ENCODE measurements at places on chromosomes 16 and 17.

- no peak for DNase-seq
Observed at GRCh38 chr16:88640498-88641247, 2.3 kb downstream of the IL17C start.

- no peak for DNase-seq
Observed at GRCh38 chr17:72852277-72852938, 240.1 kb downstream of the SLC39A11 start.

- no peak for DNase-seq
Observed at GRCh38 chr17:82765371-82765770, 13.5 kb downstream of the TBCD start.

DNA sequence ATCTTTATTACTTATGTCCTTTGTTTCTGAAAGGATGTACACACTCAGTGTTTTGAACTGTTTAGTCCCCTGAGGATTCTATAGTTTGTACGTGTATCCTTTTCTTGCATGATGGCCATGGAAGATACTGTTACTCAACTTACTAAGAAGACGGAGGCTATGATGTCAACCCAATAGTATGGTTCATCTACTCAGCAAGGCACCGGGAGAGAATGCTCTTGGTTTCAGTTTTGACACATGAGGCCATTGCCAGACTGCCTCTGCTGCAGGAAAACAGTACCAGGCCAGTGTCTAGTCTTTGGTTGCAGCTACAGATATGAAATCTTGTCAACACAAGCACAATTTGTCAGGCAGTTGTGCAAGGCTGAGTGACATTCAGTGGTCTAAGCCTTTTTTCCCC lies 134.5 kb downstream of the MRTFB start:
- no peak for DNase-seq

DNA sequence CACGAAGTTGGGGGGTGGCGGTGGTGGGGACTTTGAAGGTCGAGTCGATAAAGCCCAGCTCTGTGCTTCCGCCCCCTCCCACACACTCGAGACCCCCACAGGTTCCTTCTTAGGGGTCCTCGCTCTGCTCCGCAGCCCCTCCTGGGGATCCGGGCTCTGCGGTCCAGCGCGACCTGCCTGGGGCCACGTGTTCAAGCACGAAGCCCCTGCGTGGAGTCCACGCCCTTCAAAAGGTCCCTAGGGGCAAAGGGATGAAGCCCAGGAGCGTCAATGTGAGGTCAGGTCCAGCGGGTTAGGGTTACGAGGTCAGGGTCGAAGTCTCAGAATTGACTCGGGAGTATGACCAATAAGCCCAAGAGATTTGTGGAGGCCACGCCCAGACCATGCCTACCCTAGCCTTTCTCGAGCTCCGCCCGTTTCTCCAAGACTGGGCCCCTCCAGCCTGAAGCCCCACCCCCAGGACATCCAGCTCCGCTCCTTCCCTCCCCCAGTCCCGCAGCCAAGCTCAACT lies 786 bp upstream of the CACNA1G start:
- DNase-seq: peak; percentile 85

DNA sequence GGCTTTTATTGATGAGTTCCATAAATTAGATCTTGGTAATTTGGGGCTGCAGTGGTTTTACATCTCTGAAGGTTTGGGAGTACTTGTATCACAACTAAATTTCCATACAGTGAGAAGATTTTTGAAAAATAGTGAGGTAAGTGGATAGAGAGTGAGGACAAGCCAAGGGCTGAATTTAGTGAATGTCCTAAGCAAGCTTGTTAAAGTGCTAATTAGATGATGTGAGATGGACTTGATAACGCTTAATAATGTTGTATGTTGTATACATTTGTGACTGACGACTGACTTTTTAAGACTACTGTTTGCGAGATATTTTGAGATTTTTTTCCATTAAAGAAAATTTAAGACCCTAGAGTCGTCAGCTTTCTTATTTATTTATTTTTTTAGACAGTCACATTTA lies 3.9 kb downstream of the NFATC3 start:
- no peak for DNase-seq

- peak; percentile 75 for DNase-seq
Observed at GRCh38 chr17:50101346-50102163, 6.4 kb downstream of the PDK2 start.

DNA sequence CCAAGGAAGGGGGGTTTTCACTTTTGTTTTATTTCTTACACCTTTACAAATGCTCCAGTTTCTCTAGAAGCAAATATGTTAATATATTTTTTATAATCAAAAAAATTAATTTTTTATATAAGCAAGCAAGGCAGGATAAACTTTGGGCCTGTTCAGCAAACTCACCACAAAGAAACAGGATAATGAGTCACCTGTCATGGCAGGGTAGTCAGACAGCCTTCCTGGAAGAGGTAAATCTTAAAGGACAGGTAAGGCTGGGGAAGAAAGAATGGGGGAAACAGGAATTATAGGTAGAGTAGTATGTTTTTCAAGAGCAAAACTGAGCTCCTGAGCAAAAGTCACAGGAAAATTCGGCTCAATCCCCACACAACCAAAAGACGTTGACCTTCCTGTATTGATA lies 186.3 kb upstream of the SOX9 start:
- no peak for DNase-seq

- no peak for DNase-seq
Observed at GRCh38 chr17:58328195-58329034, at the start of gene TSPOAP1. Gene TSPOAP1, minus strand, starts transcription at chr17:58328795. Its CDS starts 875 bp downstream, at chr17:58327920.

- DNase-seq: no peak
Observed at GRCh38 chr17:60769327-60769726, 91.7 kb downstream of the BCAS3 start.

GRCh38 chr16:89502081-89502843 lies 5.9 kb upstream of the SPG7 start:
- peak; percentile 86 for DNase-seq

- peak; percentile 68 for DNase-seq
Observed at GRCh38 chr17:16313139-16314090, 39.9 kb downstream of the CENPV start.

GRCh38 chr16:76059186-76059585 lies 218.0 kb upstream of the CNTNAP4 start:
- DNase-seq: no peak

DNA sequence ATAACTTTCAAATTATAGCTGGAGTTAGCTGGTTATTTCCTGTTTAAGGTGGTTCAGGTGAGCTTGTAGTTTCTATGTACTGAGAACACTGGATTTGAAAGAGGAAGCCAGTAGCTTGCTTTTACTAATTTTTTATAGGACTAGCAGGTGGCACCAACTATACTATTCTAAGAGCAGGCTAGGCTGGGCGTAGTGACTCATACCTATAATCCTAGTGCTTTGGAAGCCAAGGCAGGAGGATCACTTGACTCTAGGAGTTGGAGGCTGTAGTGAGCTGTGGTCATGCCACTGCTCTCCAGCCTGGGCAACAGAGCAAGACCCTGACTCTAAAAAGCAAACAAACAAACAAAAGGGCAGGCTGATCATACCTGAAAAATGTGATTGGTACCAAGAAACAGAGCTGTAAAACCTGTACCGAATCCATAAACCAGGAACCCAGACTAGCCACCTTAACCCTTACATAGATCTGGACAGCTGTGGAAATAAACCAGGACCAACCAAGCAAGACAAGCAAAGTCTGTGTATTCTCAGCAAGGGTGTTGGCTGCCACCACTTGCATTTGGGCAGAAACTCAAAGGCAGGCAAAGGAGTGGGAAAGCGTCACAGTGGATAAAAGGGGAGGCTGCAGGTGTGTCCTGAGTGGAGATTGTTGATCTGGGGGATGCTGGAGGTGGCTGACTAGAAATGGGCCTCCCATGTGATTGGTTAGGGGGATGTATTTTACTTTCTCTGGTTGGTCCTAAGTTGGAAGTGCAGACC lies 36.3 kb downstream of the SLC47A1 start:
- DNase-seq: no peak

DNA sequence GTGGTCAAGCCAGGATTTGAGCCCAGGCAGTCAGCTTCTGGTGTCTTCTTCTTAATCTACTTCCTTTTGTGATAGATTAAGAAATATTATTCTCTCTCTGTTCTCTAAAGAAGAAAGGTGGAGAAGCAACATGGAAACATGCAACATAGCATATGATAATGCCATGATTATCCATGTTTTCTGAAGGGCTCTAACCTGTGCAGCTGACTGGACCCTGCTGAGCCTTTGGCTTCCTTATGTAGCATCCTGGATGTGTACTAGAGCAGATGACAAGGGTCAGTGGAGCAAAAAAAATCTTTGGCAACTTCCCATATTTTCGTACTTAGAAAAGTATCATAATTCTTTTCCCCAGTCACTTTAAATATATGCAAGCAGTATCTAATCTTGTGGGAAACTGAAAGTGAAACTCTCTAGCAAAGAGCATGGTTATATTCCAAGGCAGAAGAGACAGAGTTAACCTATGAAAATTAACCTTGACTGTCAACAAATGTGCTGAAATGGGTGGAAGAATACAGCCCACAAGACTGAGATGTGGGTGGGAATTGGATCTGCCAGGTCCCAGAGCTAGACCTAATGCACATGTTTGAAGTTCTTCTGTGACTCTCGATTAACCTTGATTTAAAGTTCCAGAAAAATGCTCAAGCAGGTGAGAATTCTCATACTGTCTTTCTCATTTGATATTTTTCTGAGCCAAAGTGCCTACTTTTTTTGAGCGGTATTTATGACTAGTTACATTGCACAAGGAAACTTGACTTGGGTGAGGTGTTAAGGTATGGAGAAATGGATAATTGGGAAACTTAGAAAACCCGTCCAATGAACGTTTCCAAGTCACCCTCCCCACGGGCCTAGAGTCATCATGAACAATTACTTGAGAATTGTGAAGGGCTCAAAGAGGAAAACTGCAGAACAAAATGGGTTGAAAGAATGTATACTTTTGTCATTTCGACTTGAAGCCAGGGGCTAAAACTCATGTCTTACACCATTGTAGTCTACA lies 248.6 kb downstream of the FTO start:
- no peak for DNase-seq

- no peak for DNase-seq
Observed at GRCh38 chr17:527247-527646, 174.6 kb upstream of the RPH3AL start.

DNA sequence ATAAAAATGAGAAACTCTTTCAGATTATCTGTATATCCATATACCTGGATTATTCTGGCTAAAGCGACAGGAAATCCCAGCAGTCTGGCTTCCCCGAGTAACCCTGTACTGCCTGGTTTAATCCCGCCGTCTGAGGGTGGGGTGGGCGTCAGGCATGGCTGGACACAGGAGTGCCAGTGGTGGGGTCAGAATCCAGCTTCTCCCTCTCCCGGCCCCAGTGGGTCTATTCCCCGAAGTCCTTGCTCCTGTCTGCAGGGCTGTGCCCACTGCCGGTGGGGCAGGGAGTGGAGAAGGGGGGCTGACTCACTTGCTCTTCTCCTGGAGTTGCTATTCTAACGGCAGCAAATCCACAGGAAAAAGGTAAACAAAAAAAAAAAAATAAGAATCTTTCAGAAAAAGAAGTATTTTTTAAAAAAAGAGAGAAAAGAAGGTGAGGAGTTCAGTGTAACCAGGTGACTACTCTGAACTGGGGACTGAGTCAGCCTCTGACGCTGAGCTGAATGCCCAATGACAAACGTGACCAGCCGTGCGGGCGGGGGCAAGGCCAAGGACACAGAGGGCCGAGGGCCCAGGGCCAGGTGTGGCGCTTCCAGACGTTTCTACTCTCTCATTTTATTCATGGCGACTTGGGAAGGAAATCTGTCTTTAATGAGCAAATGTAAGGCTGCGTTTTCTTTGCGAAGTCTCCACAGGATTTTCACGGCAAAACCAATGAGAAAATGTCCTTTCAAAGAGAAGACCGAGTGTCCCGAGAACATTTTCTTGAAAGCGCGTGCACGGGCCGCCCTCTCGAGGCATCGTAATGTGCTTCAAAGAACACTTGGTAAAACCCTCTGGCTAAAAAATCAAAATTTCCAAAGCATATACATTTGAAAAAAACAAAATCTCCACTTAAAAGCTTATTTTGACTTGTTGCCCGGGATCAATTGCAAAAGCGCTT lies 20.2 kb downstream of the FOXF1 start:
- DNase-seq: no peak

DNA sequence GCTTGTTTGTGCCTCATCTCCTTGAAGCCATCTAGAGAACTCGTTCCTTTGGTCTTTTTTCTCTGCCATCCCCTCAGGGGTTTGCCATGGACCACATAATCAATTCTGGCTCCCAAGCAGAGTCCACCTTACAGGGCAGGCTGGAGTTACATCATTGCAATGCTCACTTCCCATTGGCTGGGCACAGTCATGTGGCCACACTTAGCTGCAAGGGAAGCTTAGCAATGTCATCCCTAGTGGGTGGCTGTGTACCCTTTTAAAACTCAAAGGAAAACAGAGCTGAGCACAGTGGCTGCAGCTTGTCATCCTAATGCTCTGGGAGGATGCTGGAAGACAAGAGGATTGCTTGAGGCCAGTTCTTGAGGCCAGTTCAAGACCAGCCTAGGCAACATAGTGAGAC lies 41.9 kb upstream of the POLR3E start:
- DNase-seq: no peak

DNA sequence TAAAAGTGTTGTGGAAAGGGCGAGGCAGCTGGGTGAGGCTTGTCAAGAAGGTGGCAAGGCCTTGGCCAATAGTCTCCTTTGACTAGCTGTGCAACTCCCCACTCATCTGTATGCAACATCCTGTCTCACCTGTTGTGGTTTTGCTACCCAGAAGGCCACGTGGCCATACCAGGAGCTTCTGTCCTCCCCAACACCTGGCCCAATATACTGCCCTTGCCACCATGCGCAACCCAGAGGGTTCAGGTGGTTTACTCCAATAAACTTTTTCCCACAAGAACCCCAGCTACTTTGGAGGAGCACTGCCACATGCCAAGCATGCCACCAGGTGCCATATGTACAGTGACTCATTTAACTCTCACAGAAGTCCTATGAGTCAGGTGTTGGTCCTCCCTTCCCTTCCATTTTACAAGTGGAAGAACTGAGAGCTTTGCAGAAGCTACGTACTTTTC lies 10.2 kb downstream of the MYO19 start:
- no peak for DNase-seq

- no peak for DNase-seq
Observed at GRCh38 chr17:59028328-59028727, 78.4 kb downstream of the TRIM37 start.

DNA sequence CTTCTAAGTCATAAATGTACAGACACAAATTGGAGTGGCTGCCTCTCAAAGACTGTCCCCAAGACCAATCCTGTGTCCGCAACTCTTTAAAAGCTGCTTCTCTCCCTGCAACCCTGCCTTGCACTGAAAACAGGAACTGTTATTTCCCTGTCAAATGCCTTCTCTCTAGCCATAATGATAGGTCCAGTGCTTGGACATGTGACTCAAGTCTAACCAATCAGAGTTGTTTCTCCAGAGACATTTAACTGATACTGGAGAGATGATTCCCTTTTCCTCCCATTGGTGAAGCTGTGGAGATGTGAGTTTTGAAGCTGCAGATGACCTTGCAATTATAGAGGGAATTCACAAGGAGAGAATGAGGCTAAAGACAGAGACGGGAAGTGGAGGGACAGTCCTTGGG lies 253.3 kb upstream of the CDH5 start:
- DNase-seq: no peak

- DNase-seq: no peak
Observed at GRCh38 chr17:49382556-49382955, 20.5 kb upstream of the ZNF652 start.

GRCh38 chr17:62704381-62704971 lies 77.0 kb downstream of the MRC2 start:
- peak; percentile 69 for DNase-seq

- no peak for DNase-seq
Observed at GRCh38 chr17:15213381-15214087, 51.6 kb downstream of the PMP22 start.

- no peak for DNase-seq
Observed at GRCh38 chr16:79007614-79008013, 592.9 kb downstream of the MAF start.

All from hepatocyte (in vitro differentiated cells).